ENCODE measurements at places on chromosomes 3 and 15.

GRCh38 chr3:185924375-185924774 is 13.4 kb downstream of the TRA2B start:
- no peak for DNase-seq

GRCh38 chr3:64022451-64023186 is 675 bp downstream of the PSMD6 start:
- DNase-seq, result no peak

DNA sequence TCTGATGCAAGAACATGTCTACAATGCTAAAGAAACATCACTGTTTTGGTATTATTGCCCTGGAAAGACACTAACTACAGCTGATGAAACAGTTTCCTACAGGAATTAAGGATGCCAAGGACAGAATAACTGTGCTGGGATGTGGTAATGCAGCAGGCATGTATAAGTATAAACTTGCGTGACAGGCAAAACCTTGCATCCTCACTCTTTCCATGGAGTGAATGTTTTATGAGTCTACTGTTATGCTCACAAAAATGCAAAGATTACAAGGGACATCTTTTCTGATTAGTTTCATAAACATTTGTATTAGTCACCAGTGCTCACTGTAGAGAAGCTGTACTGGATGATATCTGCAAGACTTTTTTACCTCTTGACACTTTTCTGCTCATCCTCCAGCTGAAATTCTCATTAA is 143.6 kb downstream of the NAALADL2 start:
- DNase-seq, result no peak

- no peak for DNase-seq
Measured at GRCh38 chr3:71485896-71486295, 97.6 kb downstream of the FOXP1 start.

DNA sequence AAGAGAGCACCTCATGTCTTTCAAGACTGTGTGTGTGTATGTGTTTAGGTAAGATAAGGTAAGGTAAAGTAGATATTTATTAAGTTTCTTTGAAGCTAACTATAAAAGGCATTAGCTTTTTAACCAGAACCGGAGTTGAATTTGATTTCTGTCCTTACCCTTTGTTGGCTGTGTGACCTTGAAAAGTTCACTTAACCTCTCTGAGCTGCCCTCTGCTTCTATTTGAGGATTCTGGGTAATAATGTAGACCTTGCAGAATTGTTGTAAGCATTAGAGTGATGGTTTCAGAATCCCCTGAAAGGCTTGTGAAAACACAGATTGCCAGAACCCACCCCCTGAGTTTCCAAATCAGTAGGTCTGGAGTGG is 21.6 kb upstream of the SACM1L start:
- DNase-seq, result no peak

DNA sequence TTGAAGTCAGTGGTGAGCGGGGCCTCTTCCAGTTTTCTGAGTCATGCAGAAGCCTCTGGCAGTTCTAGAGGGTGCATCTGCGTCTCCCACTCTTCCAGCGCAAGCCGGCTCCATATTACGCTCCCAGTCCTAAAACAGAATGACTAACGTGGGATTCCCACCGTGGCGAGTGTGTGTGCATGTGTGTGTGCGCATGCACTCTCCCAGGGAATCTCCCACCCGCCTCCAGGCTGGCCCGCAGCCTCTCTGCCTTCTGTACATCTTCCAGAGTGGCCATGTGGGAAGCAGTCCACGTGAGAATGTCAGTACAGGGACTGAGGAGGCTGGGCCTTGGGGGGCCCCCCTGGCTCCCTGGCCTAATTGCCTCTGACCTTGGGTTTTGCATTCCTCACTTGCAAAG is 87.7 kb downstream of the LSM3 start:
- no peak for DNase-seq

GRCh38 chr3:116034794-116035193 is 410.5 kb downstream of the LSAMP start:
- DNase-seq, result no peak

DNA sequence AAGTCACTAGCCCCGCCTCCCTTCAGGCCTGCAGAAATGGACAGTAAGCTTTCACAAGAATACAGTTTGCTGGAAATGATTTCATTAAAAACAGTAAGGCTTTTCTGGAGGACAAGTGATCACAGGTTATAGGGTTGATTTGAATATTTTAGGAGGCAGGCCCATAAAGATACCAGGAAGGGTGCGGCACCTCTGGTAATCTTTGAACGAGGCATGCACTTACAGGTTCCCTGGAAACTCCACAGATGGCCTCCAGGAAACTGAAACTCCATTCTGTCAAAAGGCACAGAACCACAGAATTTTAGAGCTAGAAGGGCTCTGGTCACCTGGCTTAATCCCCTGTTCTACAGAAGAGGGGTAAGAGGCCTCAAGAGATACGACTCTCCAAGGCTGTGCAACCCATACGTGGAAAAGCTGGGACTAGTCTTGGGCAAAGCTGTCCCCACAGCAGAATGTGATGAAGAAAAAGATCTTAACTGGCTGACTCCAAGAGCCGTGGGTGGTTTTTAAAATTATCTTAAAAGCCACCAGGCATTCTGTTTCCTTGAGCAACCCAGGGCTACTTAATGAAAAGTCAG is 1.2 kb downstream of the STARD5 start:
- no peak for DNase-seq

GRCh38 chr15:66063147-66063546 is 190.4 kb downstream of the MEGF11 start:
- DNase-seq, result no peak

GRCh38 chr3:131806736-131807135 is 228.1 kb downstream of the CPNE4 start:
- no peak for DNase-seq

- DNase-seq, result no peak
Measured at GRCh38 chr15:58425185-58425584, 6.6 kb upstream of the LIPC start.

DNA sequence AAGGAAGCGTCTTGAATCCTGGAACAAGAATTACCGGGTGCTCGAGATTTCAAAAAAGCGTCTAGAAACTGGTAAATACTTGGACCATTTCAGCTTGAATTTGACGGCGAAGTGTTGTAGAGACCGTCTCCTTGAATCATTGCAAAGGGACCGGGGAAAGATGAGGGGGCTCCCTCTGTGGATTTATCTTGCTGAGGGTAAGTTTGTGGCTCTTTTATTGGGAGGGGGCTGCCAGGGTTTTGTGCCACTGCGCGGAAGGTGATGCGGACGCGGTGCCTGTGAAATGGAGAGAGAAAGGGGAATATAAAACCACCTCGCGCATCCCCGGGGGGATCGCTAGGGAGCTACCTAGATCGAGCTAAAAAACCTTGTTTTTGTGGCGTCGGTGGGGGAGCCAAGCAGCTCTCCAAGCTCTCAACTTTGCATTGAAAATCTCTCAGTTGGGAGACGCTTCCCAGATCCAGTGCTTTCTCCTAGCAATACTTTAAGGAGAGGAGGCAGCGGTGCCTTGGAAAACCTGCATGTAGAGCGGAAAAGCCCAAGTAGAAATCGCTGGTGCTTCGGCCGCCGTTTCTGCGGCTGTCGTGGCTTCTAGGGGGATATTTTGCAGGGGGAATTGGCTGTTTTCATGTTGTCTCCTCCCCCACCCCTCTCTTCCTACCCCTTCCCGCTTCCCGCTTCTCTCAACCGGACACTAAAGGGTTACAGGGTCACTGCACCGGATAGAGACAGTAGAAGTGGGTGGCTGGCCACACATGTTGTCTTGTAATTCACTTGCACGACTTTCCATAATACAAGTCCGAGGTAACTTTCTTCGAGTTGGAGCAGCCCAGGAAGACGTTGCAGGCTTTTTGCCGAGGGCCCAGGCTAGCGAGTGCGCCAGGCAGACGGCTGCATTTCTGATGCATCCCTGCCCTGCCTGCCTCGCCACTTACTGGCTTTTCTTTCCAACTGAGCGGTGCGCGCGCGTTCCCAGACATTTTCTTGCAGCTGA is 187.6 kb downstream of the NLGN1 start:
- no peak for DNase-seq

DNA sequence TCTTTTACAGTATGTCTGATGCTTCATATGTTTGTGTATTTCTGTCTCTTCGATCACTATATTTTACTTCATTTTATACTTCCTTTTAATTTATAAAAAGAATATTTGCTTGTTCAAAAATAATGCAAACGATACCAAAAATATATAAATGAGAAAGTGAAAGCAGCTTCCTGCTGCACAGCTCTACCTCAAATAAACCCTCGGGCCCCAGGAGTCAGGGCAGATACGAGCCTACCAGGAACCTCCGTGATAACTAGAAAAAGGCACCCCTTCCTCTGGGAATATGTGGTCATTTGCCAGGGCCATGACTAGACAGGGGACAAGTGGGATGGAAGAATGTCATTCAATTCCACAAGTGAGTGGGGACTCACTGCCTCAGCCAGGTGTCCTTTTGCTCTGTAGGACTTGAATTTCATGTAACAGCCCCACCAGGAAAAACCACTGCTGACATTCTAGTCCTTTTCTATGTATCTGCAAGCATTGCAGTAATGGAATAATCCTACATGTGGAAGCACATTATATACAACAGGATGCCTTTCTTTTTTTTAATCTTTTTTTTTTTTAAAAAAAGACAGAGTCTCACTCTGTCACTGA is 133.3 kb downstream of the SUCLG2 start:
- no peak for DNase-seq

- no peak for DNase-seq
Measured at GRCh38 chr3:65251375-65251774, 563.6 kb upstream of the ADAMTS9 start.

GRCh38 chr3:151306168-151306810 is 10.3 kb downstream of the GPR87 start:
- no peak for DNase-seq

DNA sequence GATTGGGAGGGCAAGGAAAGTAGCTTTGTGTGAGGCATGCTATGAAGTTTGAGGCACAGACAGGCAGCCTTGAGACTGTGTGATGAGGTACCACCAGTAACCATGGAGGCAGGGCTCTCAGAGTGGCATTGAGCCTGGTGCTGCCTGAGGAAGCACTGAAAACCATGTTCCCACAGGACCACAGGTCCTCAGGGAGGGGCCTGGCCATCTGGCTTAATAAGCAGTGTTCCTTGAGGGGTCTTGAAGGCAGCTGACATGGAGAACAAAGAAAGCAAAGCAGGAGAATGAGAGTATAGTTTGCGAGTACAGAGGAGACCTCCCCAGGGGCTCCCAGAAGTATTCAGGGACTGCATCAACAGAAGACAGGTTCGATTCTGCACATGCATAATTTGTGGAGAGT is 346.6 kb downstream of the EPHB1 start:
- DNase-seq, result no peak

DNA sequence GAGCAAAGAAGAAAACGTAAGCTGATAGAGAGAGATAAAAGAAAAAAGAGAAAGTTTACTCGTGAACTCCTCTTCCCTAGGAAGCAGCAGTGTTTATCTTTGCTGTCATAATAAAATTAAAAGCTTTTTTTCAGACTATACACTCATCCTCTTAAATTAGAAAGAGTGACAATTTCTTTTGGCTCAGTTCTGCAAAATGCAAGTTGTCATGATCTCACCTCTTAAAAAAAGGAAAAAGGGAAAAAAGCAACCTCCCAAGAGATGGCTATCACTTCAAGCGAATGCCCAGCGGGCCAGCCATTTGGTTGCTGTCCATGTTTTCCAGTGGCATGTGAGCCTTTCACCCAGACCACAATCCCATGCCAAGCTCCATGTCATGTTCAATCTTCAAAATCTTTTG is 7.0 kb upstream of the THBS1 start:
- no peak for DNase-seq

DNA sequence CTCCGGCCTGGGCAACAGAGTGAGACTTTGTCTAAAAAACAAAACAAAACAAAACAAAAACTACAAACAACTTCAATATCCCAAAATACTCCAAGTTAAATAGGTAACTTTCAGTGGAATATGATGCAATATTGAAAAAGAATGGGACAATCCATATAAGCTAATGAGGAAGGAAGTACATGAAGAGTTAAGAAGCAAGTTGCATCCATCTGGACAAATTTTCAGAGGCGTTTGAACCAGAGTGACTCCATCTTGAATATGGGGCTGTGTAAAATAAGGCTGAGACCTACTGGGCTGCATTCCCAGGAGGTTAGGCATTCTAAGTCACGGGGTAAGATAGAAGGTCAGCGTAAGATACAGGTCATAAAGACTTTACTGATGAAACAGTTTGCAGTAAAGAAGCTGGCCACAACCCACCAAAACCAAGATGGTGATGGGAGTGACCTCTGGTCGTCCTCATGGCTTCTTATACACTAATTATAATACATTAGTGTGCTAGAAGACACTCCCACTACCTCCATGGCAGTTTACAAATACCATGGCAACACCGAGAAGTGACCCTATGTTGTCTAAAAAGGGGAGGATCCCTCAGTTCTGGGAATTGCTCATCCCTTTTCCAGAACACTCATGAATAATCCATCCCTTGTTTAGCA is 58.1 kb upstream of the LCTL start:
- DNase-seq, result no peak

- DNase-seq, result no peak
Measured at GRCh38 chr3:167669699-167670098, 16.0 kb upstream of the WDR49 start.

DNA sequence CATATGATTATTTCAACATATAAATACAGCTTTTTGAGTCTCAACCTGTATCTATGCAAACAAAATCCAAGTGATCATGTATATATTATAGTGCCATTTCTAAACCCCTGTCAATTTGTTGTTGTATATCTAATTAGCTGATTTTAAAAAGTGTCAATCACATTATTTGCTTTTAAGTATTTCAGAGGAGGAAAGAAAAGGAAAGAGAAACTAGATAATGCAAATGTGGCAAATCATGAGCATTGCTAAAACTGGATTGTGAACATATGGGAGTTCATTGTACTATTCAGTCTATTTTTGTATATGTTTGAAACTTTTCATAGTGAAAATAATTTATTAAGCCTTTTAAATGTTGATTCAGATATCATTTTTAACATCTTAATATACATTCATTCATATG is 190.7 kb downstream of the ZIC4 start:
- no peak for DNase-seq

GRCh38 chr3:188229177-188229576 is 75.2 kb downstream of the LPP start:
- no peak for DNase-seq

- no peak for DNase-seq
Measured at GRCh38 chr15:99508311-99508645, 57.5 kb upstream of the MEF2A start.

DNA sequence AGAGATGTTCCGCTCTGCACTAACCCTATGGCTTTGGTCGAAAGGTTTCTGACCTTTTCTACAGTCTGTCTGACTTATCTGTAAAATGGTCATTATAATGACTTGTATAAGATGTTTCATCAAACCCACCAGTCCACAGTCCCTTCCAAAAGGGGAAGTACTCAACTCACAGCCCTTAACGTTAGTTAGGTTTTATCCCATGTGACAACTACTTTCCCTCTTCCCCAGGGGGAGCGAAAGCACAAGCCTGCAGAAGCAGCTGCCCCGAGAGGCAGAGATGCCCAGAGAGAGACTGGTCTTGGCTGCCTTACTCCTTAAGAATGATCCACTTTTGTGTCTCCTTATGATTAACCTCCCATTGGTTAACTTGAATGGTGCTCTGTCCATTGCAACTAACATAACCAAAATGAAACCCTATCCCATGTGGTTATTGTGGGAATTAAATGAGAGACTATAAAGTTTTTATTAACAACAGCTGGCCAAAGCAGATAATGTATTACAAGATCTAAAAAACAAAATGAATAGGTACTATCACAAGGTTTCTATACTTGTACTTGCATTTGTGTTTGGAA is 6.4 kb downstream of the ASTE1 start:
- DNase-seq, result no peak

All from activated CD4-positive, alpha-beta T cell treated with anti-CD3 and anti-CD28 coated beads for 1 hour (primary cell).